CD4-positive, alpha-beta T cell (primary cell): ENCODE measurements at places on chromosomes 2 and 18.

- no peak for DNase-seq
- no peaks in the 10 kb centered on the region for H3K36me3 ChIP-seq
- H3K27ac ChIP-seq, result no peak overlapping the region
- peaks cover 17% of the 10 kb centered on the region for H3K4me1 ChIP-seq
- H3K27me3 ChIP-seq, result no peaks in the 10 kb centered on the region
These were observed 2.0 kb upstream of the GAL3ST2 start for GRCh38 chr2:241774419-241775222.

- no peak for DNase-seq
- H3K36me3 ChIP-seq, result peaks cover 15% of the 10 kb centered on the region
- H3K27ac ChIP-seq, result no peak overlapping the region
These were observed 3.7 kb downstream of the HS1BP3 start for GRCh38 chr2:20647211-20647610.

DNA sequence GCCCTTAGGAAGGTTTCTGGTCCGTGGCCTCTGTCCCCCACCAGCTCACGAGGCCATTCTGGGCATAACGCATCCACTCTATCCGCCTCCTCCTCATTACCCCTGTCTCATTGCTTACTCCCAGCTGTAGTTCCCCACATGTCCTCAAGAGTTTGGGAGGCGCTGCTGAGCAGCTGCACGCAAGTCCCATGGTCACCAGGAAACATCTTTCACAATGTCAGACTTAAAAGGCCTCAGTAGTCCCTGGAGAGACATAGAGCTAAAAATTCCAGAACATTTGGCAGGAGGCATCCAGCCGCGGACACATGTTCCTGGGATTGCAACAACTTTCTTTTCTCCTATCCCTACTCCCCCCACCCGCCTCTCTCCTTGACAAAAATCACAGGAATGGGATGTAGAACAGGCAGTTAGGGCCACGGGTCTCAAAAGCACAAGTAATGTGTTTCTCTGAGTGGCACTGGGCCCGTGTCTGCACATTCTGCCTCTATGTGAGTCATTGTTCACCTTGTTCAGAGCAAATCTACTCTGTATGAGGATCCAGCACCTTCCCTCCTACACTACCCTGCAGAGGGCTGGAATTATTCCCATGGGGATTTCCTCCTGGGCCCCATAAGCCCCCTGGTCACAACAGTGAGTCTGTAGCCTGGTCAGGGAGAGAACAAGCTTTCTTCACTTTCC lies 8.1 kb downstream of the LBH start:
- peak overlapping the region; percentile 42 for H3K27ac ChIP-seq
- peak overlapping the region; percentile 12 for H3K4me3 ChIP-seq
- H3K36me3 ChIP-seq, result peaks cover 93% of the 10 kb centered on the region
- peak; percentile 53 for DNase-seq
- H3K27me3 ChIP-seq, result no peaks in the 10 kb centered on the region

- H3K4me3 ChIP-seq, result no peak overlapping the region
- no peaks in the 10 kb centered on the region for H3K36me3 ChIP-seq
- no peaks in the 10 kb centered on the region for H3K4me1 ChIP-seq
- H3K27ac ChIP-seq, result no peak overlapping the region
- DNase-seq, result no peak
These were observed 416.8 kb downstream of the LRATD1 start for GRCh38 chr2:15049096-15049993.

GRCh38 chr2:40457837-40458236 lies 5.9 kb upstream of the SLC8A1 start:
- H3K27me3 ChIP-seq, result peaks cover 8% of the 10 kb centered on the region
- H3K27ac ChIP-seq, result no peak overlapping the region
- H3K36me3 ChIP-seq, result no peaks in the 10 kb centered on the region
- H3K4me3 ChIP-seq, result no peak overlapping the region
- DNase-seq, result no peak
